PC-9 (cell line): ENCODE measurements at places on chromosomes 1 and 21. TPM values are rescaled to one million over a fixed set of nuclear protein-coding genes. Genes with fewer than 3 reads are reported as not detected.
A peak's percentile ranks its signal among the peaks of the same experiment; 100 is the strongest.

ATP6V1G3 gene
- not detected in 2 replicates for total RNA-seq

PROK1 gene
- not detected in 2 replicates for total RNA-seq

RPL22 gene
- total RNA-seq, result 408 and 447 TPM in 2 replicates

C1orf198 gene
- 20.5 and 24.5 TPM in 2 replicates for total RNA-seq

CYYR1 gene
- total RNA-seq, result not detected in 2 replicates

PRAMEF9 gene
- not detected in 2 replicates for total RNA-seq

ZYG11A gene
- 9.7 and 11.5 TPM in 2 replicates for total RNA-seq

RIIAD1 gene
- total RNA-seq, result not detected in 2 replicates

CELA2A gene
- total RNA-seq, result not detected in 2 replicates

AVPR1B gene
- total RNA-seq, result not detected in 2 replicates

ENSA gene
- 229 and 263 TPM in 2 replicates for total RNA-seq

TNN gene
- not detected in 2 replicates for total RNA-seq

TTC39A gene
- total RNA-seq, result 7.3 and 10.4 TPM in 2 replicates

RIPK4 gene
- 30.1 and 39.3 TPM in 2 replicates for total RNA-seq

HS2ST1 gene
- total RNA-seq, result 35.0 and 37.0 TPM in 2 replicates

DNA sequence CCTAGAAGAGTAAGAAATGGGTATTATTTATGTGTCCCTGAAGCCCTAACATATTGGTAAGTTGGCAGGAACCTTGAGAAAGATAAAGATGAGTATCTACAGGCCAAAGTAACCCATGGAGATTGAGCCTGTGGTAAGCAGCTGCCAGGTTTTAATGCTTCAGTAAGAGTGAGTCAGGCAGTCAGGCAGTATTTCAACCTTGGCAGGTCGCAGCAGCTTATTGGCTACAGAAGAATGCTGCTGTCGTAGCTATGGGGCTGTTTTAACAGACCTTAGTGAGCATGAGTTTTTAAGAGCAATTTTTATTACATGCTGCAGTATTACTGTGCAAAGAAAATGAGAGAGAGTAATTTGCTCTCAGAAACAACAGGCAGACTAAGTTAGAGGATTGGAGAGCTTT, 10.3 kb upstream of the SLC30A10 start:
- DNase-seq, result no peak

DNA sequence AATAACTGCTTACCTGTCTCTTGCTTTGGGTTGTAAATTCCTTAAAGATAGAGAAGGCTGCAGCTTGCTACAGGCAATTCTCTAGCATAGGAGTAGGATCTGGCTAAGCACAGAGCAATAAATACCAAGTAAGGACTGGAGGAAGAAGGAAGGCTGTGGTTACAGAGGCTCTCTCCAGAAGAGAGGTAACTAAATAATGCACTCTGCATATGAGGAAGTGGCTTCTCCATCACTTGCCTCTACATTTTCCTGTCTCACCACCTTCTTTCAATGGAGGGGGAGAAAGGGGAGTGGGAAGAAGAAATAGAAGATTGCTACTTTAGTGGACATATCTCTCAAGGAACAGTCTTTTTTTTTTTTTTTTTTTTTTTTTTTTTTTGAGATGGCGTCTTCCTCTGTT, 60.9 kb upstream of the LAX1 start:
- no peak for DNase-seq

DNA sequence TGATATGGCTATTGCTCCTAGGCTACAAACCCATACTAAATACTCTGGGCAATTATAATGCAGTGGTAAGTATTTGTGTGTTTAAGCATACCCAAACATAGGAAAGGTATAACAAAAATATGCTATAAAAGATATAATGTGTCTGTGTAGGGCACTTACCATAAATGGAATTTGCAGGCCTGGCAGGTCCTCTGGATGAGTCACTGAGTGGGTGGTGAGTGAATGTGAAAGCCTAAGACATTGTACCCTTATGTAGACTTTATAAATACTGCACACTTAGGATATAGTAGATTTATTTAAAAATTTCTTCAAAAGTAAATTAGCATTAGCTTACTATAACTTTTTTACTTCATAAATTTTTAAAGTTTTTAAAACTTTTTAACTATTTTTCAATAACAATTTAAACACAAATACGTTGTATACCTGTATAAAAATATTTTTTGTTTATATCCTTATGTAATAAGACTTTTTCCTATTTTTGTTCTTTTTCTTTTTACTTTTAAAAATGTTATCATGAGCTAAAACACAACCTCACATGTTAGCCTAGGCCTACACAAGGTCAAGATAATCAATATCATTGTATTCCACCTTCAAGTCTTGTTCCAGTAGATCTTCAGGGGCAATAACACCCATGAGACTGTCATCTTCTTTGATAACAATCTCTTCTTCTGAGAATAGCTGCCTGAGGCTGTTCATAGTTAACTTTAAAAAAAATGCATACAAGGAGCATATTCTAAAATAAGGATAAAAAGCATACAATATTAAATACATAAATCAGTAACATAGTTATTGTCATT, 306.3 kb upstream of the RGS18 start:
- no peak for DNase-seq

DNA sequence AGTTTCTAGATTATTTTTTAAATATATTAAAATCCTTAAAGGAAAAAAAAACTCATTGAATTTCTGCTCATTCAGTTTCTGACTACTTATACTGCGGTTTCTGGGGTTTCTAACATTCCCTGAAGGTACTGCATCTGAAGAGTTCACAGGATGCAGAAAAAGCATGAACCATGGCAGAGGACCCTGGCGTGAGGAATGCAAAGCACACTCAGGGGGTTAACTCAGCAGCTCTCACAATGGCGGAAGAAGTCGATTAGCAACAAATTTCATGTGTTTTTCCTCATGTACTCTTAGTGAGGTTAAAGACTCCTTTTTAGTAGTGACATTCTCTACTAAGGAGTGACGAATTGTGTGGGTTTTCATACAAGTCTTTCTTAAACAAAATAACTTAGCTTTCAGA, 975.6 kb downstream of the NCAM2 start:
- DNase-seq, result no peak

DNA sequence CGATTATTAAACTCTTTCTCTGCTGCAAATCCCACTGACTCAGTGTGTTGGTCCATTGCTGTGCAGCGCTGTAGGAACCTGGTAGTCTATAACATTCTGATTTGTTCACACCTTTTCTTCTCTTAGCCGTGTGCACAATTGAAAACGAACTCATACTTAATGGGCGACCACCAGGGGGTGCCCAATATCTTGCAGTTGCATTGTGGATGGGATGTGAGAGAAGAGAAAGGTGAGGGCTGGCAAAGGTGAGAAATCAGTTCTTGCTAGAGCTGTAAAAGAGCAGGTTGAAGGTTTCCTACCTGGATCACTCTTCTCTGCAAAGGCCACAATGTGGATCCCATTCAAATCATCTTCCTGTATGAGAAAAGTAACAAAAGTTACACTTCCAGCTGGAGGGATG, 51.0 kb downstream of the CASQ2 start:
- DNase-seq, result no peak

- DNase-seq, result no peak
Measured at GRCh38 chr1:109379422-109379821, 18.3 kb downstream of the SORT1 start.

DNA sequence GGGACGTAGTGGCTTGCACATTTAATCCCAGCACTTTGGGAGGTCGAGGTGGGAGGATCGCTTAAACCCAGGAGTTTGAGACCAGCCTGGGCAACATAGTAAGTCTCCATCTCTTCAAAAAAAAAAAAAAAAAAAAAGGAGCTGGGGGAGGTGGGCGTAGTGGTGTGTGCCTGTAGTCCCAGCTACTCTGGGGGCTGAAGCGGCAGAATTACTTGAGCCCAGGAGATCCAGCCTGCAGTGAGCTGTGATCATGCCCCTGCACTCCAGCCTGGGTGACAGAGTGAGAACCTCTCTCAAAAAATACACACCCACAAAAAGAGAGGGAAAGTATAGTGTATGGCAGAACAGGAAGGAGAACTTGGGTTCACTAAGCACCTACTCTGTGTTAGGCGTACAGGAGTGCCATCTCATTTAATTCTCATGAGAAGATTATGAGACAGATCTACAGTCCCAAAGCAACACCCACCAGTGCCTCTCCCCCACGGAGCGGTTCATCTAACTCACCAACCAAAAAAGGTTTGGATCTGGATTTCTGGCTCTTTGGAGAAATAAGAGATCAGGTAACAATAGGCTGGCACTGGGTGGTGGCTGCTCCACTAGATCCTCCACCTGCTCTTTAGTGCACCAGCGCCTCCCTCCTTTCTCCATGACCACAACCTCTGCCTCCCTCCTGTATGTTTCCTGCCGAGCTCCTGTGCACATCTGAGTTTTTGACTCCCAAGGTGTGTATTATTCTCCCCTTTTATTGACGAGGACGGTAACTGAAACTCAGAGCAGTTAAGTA, 1.4 kb upstream of the TRAF5 start:
- no peak for DNase-seq

DNA sequence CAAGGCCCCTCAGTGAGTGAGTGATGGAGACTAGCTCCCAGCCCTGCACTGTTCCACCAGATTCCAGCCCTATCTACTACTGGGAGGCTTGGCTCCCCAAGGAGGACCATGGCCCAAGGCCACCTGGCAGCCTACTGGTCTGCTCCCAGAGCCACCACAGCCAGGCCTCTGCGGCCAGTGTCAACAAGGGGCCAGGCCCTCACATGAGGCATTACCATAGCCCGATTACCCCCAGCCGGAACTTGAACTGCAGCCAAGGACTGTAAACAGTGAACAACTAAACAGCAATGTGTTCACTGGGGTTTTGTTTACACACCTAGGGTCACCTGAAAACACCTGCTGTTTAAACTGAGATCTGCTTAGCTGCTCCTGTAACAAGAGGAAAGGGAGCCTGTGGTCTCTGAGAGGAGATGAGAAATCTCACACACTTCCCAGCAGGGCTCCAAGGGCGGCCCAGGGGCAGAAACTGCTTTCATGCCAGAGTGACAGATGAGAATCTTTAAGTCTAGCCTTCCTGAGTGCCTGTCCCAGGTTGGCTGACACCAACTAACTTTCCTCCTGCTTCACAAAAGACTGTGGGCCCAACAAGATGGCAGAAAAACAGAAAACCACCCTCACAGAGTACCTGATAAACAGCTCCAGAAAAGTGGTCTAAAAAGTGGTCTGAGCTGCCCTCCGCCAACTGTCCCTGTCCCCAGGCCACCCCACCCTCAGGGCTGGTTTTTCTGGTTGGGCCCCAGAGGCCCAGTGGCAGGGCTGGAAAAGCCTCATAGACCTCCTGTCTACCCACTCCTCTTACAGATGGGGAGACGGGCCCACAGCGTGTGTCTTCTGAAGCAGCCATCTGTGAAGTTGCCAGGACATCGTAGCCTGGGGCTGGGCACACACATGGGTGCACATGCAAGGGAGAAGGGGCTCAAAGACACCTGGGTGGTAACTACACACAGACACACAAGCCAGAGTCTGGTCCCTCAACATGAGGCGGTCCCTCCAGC, 28.8 kb downstream of the MEF2D start:
- DNase-seq, result peak; percentile 90

- no peak for DNase-seq
Measured at GRCh38 chr1:233615571-233615970, 1.7 kb downstream of the KCNK1 start.

DNA sequence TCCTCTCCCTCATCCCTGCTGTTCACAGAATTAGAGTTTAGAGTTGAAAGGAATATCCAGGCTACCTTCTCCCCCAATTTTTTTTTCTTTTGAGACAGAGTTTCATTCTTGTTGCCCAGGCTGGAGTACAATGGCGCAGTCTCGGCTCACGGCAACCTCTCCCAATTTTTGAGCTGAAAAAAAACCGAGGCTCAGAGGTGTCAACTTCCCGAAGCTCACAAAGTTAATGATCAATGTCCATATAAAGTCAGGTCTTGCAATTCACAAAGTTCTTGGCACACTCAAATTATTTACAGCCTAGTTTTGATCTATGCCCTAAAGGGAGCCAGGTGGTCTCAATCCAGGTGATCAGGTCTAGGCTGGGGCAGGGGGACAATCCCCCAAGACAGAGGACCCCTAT, 797 bp upstream of the LEFTY1 start:
- no peak for DNase-seq

- no peak for DNase-seq
Measured at GRCh38 chr1:17777330-17777729, 22.2 kb downstream of the ACTL8 start.

DNA sequence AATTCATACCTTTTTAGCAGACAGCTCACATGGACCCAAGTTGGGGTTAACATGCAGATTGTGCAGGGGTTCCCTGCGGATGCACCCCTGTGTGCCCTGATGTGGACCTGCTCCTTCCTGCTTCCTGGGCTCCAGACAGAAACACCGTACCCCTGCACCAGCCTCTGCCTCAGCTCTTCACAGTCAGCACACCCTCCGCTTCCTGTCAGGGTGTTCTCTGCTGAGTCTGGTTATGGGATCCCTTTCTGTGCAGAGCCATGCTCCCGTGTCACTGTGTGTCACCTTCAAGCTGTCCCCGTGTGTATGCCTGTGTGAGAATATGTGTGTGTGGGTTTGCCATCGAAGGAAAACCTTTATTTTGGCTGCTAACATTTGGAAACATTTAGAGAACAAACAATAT, 48.7 kb upstream of the KCNJ15 start:
- no peak for DNase-seq

DNA sequence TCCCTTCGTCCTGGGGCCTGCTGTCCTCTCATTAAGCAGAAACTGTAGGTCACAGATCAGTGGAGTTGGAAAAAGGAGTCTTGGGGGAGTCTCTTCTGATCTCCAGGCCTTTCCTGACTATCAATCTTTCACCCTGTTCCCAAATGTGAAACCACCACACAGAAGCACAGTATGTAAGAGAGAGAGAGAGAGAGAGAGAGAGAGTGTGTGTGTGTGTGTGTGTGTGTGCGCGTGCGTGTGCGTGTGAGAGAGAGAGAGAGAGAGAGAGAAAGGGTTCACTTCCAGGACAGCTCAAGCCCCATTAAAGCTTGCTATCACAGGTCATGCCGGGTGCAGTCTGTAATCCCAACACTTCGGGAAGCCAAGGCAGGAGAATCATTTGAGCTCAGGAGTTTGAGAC, 1.5 kb upstream of the TTC24 start:
- DNase-seq, result no peak

DNA sequence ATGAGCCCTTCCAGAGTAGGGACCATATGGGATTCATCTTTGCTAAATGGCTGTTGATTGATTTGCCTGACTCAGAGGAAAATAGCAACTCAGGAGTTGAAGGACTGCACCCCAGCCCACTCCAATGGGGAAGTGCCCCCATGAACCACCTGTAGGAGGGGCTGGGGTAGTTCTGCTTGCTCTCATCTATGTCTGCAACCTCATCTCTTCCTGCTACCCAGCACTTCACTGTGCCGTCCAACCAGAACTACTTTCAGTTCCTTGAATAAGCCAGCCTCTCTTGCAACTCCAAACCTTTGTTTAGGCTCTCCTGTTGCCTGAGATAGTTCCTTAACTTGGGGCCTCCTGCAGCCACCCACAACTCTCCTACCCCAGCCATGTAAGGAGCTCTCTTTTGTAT, 26.6 kb downstream of the BEND5 start:
- no peak for DNase-seq

- no peak for DNase-seq
Measured at GRCh38 chr21:37373539-37373938, 7.0 kb downstream of the DYRK1A start.

GRCh38 chr1:206143537-206144172, 26.5 kb upstream of the AVPR1B start:
- DNase-seq, result no peak

DNA sequence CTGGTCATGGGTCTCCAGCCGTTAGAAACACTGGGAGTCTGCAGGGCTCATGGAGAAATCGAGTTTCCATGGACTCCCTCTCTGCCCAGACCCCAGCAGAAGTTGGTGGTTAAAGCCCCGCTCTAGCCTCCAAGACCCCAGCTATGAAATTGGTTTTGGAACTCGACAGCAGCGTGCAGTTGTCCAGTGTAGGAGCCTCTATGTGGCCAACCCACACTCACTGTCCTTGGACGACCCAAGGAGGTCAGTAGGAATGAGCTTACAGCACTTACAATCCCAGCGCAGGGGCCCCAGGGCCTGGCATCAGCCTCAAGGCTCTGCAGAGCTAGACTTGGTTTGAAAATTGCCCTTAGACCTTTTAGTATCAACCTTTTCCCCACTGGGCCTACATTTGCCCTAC, 3.2 kb upstream of the PRDM16 start:
- DNase-seq, result no peak
